SJSA1 (cell line): ENCODE measurements at places on chromosomes 2 and 18. TPM values are rescaled to one million over a fixed set of nuclear protein-coding genes. Genes with fewer than 3 reads are reported as not detected.
A peak's percentile ranks its signal among the peaks of the same experiment; 100 is the strongest.

DNA sequence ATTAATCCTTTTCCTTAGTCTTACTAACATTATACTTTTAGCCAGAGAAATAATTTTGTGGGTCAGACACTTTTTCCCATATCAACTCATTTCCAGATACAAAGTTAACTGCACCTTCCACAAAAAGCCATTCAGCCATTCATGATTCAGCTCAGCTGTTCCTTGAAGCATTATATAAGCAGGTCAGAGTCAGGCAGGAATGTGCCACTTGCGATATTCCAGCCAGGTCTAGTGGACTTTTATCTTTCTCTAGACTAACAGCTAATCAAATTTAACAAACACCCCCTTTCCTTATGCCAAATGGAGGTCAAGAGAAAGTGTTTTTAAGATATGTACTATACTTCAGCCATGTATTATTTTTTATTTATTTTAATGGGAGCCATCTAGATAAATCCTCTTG is 75.6 kb upstream of the EPB41L3 start:
- DNase-seq = no peak

GRCh38 chr2:125456693-125457363 is 1199.1 kb upstream of the GYPC start:
- no peak for DNase-seq

DNA sequence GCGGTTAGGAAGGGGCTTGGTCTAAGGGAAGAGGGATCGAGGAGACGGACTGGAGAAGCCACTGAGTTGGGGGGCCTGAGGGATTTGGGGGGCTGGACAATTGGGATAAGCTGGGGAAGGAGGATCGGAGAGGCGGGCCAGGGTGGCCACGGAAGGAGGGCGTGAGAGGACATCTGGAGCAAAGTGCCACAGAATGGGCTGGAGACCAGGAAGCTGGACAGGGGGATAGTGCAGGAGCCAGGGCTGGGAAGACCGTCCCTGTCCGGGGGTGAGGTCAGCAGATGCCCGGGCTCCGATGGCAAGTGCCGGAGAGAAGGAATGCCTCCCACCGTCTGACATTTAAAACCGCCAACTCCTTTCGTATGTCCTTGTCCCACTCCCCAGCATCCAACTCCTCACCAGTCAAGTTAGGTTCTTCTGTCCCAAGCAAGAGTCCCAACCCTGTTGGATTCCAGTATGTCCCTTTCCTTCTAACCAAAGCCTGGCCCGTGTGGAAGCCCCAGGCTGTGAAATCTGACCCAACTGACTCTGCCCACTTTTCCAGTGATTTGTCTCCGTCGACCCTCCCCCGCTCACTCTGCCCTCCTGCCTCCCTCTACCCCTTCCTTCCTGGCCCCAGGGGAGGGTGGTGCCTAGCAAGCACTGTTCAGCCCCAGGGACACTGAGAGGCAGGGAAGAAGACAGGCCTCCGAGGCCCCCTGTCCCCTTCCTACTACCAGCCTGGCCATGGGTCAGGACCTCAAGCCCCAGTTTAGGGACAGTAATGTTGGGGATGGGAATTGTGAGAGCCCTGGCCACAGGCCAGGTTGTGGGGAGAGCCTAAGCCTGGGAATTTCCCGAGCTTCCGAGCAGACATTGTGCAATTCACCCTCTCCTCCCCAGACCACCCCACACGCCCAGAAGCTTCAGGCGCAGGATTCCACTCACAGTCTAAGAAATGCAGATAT is 31.5 kb upstream of the TMBIM1 start:
- DNase-seq = peak; percentile 75

DNA sequence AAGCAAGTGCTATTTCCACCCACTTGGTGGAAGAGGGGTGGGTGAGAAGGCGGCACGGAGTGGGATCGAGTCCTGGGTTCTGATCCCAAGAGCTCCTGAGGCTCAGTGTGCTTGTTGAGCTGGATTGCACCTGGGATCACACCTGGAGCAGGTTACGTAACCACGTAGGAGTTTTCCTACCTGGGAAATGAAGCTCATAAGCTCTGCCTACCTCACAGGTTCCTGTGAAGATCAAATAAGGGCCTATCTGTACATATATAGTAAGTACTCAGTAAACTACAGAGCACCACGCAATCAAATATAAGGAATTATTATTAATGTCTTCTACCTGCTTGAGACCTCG is 11.0 kb downstream of the NPC1 start:
- DNase-seq = no peak

DNA sequence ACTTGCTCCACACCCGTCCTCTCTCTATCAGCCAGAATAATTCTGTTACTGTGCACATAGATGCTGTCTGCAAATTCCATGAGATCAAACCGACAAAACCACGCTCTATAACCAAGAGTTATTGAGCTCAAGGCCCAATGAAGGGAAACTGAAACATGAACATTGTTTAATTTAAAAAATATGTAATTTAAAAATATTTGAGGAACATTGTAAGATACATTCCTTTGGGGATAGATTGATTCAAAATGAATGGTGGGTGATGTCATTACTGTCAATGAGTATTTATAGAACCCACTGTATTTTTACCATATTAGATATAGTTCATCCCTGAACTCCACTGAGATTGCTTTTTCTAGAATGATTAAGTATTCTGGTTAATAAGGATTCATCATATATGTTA is 50.4 kb downstream of the NCKAP5 start:
- no peak for DNase-seq

DNA sequence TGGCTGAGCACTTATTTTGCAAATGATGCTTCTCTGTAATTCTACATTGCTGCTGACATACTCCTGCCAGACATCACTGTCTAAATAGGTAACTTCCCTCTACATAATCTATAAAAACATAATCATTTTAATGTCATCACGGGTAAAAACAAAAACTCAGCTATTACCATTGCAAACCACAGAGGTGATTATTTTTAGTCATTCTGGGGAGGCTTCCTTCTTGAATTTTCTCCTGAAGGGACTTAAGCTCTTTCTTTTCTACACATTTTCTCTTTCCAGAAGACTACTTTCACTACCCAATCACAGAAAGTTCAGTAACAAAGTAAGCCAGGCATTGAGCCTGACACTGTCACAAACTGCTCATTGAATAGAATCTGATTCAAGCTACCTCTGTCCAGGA is 40.4 kb upstream of the NFU1 start:
- DNase-seq = no peak

DNA sequence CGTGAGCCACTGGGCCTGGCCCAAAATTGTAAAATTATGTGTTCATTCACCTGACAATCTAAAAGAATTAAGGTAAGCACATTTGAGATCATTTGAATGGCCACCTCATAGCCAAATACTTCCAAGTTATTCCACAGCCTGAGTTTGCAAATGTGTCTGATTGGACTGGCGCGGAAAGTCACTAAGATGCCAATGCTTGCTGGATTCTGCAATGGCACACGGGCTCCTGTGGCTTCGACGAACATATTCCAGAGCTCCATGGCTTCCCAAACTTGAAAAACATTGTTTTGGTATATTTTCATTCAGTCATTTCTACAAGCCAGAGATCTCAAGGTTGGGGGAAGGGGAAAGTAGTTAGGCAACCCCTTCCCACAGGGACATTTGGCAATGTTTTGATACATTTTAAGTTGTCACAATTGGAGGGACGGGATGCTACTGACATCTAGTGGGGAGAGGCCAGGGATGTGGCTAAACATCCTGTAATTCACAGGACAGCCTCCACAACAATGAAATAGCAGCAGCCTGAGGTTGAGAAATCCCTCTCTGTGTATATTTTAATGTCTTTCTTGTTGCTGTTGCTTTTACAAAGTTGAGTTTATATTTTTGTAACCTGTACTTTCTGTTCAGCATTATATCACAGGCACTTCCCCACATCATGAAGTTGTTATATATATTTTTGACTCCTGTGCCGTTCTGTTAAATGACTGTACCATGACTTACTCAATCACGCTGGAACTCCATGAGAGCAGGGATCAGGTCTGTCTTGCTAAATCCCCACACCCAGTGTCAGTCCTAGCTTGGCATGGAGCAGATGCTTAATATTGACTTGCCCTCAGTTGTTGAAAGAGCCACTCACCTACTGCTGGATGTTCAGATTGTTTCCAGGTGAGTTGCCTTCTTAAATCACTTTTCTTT is 56.9 kb downstream of the COL4A4 start:
- DNase-seq = peak; percentile 57

DNA sequence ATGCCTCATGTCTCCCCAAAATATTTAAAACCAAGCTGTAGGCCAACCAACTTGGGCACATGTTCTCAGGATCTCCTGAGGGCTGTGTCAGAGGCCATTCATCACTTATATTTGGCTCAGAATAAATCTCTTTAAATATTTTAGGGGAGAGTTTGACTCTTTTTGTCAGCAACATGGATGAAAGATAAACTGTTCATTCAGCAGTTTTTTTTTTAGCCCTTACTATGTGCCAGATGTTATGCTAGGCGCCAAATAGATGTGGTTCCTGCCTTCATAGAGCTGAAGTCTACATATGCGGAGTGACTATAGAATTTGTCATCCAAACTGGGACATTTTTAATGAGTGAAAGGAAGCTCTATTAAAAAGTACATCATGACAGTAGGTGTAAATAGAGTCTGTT is 42.5 kb upstream of the TWSG1 start:
- no peak for DNase-seq

DNA sequence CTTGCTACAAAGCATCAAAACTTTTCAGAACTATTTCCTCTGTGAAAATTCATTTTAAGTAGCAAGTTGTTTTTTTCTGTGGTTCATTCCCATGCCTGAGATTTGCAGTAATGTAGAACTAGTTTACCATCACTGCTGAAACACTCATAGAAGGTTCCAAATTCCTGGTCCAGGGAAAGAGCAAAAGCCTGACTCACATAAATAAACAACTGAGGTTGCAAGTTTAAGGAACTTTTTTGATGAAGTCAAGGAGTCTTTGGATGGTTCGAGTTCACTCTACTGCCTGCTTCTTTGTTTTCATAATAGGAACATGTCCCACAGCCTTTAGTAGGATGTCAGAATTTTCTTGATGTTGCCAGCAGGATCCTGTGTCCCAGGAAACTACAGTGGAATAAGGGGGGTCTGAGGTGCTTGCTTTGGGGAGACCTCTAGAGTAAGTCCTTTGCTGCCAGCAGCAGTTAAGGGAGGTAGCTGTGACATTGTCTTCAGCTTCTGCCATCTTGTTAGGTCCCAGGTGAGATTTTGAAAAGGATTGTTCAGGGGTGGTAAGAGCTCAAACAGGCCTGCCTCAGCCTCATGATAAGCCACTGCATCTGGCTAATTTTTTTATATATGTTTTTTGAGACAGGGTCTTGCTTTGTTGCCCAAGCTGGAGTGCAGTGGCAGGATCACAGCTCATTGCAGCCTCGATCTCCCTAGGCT is 43.9 kb downstream of the ACSL3 start:
- no peak for DNase-seq

GRCh38 chr2:140234116-140234515 is 1453.9 kb upstream of the NXPH2 start:
- no peak for DNase-seq

DNA sequence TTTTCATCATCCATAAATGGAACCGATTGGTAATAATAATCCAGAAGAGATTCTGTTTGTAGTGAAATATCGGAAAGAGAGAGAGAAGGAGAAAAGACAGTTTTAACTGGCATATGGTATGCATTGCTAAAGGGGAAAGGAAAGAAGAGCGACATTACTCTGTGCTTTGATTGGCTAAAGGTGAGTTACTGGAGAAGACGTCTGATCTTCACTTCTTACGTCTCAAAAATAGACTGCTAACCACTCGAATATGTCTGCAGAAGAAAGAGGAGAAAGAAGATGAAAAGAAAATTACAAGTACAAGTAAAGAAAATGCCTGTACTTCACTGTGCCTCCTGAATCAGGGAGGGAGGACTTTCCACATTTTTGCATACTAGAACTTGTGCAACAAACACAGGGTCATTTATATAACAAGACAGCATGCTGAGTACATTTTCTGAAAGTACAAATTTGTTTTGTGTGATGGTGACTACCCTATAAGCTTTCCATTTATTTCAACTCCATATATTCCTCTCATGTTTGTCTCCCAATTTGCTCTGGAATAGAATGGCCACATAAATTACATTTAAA is 787.2 kb downstream of the RNF144A start:
- DNase-seq = no peak

- no peak for DNase-seq
These were observed 108.5 kb downstream of the TMEM18 start for GRCh38 chr2:568639-569235.

MAP2 gene
- 0.21 and 0.34 TPM in 2 replicates for total RNA-seq

KYNU gene
- total RNA-seq = not detected in 2 replicates

CHRNG gene
- total RNA-seq = not detected in 2 replicates

RAD51AP2 gene
- not detected in 2 replicates for total RNA-seq

CDK5R2 gene
- total RNA-seq = not detected in 2 replicates
